T-helper 9 cell (primary cell): ENCODE measurements at places on chromosomes 11 and 22.

DNA sequence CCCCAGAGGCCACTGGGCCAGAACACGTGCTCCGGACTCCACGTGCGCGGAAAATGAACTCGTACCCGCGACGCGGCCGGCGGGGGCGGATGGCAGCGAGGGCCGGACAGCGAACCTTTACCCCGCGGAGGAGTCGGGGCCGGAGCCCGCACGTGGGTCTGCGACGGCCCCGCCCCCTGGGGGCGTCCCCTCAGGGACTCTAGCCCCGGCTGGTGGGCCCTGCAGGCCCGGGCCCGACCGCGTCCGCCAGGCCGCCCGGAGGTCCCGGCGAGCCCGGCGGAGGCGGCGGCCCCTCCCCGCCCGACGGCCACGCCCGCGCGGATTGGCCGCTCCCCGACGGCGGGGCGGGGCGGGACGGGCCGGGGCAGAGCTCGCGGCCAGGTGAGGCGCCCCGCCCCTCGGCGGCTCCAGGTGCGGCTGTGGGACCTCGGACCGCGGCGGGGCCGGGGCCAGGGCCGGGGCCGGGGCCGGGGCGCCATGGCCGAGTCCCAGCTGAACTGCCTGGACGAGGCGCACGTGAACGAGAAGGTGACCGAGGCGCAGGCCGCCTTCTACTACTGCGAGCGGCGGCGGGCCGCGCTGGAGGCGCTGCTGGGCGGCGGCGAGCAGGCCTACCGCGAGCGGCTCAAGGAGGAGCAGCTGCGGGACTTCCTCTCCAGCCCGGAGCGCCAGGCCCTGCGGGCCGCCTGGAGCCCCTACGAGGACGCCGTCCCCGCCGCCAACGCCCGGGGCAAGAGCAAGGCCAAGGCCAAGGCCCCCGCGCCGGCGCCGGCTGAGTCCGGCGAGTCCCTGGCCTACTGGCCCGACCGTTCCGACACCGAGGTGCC, at the start of gene FAM83F:
Gene FAM83F, plus strand, starts transcription at position 389 of the 827 bp plus-strand sequence. Its CDS starts 89 bp downstream, at position 478.
- peak; percentile 7 for DNase-seq

GRCh38 chr11:82085493-82085892, 648.2 kb downstream of the FAM181B start:
- no peak for DNase-seq

- DNase-seq = no peak
These were observed 851.8 kb downstream of the BRD1 start for GRCh38 chr22:48975886-48976285.

- DNase-seq = no peak
These were observed 71.9 kb downstream of the BLID start for GRCh38 chr11:122044086-122044485.

GRCh38 chr11:8092587-8093424, 11.8 kb downstream of the TUB start:
- DNase-seq = no peak

DNA sequence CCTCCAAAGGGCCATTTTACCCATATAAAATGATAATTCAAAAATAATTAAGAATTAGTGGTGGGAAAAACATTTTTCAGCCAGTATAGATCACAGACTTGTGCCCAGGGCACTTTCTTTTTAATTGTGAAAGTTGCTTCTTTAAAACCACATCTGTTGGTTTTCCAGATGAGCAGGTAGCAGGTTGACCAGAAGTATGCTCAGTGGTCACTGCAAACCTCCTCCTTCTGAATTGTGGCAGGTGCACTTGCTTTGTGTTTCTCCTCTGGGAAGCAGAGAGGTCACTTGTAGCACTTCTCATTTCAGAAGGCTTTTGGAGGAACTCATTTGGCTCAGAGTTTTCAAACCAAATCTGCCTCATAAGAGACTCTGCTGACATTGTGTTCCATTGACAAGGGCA, 24.6 kb upstream of the CWF19L2 start:
- DNase-seq = no peak

- DNase-seq = peak; percentile 48
These were observed 2.5 kb upstream of the NPAS4 start for GRCh38 chr11:66418168-66418985.

- DNase-seq = no peak
These were observed 31.4 kb downstream of the PPM1F start for GRCh38 chr22:21921184-21921721.
